Coronary artery (tissue), 2 donors: ENCODE measurements at places on chromosomes 13 and 19.
A peak's percentile ranks its signal among the peaks of the same experiment; 100 is the strongest.

DNA sequence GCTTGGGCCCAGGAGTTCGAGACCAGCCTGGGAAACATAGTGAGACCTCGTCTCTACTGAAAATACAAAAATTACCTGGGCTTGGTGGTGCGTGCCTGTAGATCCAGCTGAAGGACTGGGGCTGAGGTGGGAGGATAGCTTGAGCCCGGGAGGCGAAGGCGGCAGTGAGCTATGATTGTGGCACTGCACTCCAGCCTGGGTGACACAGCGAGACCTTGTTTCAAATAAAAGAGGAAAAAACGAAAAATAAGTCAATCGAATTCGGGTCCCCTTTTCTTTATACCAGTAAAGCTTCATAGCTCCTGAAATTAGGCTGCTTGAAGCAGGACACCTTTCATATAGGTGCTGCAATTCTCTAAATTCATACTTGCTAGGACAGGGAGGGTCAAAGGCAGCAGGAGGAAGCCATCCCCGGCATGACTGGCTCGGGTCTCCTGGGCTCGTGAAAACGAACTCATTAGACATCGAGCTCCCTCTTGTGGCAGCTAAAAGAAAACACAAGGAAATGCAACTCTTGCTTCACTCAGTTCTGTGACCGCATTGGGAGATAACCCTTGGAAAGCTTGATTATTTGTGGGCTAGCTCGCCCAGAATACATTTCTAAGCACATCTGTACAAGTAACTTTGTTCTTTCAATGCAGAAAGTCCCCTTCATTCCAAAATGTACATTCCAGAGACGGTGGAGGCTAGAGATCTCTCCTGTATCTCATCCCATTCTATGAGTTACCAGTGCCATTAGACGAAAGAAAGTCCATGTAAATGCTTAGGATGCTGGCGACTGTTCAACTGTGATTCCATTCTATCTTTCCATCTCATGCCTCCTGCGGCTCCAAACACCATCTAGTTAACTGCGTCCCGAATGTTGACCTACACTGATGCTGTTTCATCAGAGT, 16.8 kb downstream of the FPR2 start:
- DNase-seq: no peak

- no peak for DNase-seq
Measured at GRCh38 chr13:75514080-75514995, 23.3 kb downstream of the COMMD6 start.

DNA sequence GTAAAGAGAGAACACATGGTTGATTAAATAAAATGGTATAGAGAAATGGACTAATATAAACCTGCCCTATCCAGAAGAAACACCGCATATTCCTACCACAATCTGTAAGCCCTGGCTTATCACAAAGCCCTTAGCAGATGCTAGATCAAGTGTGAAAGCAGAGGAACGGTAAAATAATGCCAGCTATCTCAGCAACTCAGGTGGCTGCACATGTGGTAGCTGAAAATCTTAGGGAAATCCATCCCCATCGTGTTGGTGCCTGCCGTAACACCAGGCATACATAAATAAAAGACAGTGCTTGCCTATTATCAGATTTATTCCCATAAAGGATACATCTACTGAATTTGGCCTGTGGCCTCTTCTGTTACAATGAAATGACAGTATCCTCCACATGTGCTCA, 304.1 kb upstream of the MAB21L1 start:
- DNase-seq: no peak

DNA sequence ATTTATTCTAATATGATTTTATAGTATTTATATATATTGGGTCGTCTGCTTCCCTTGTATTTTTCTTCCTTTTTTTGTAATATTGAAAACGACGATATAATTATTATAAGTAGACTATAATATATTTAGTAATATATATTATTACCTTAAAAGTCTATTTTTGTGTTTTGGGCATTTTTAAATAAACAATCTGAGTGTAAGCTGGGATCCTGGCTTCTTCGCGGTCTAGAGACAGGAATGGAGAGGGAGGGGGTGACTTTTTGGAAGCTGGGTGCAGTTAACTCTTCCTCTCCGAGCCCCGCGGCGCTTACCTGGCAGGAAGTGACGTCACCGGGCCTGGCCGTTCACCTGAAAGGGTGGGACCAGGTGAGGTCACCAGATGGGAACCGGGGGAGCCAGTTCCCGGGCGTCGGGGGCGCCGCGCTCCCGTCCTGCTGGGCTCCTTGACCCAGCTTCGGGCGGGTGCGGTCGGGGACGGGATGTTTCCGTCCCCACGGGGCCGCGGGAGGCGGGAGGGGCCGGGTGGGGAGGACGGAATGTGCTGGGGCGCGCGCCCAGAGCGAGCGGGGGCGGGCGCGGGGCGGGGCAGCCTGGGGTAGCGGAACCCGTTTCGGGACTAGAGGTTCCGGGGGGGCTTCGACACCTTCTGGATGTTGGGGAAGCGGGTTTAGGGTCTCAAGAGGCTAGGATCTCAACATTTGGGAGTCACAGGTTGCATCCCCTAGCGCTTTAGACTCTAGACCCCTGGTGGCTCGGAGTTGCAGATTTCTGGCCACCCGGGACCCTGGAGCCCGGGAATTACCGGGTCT, 2.8 kb downstream of the ZFP36 start:
- peak; percentile 96 for DNase-seq

- no peak for DNase-seq
Measured at GRCh38 chr13:41613984-41614661, 156.8 kb downstream of the RGCC start.

- DNase-seq: no peak
Measured at GRCh38 chr13:110820322-110820721, 94.5 kb downstream of the ANKRD10 start.

- no peak for DNase-seq
Measured at GRCh38 chr19:4393947-4394590, 6.3 kb downstream of the SH3GL1 start.

- DNase-seq: no peak
Measured at GRCh38 chr13:20049558-20050473, 91.3 kb downstream of the ZMYM2 start.

GRCh38 chr13:32147193-32147592, 115.6 kb downstream of the FRY start:
- DNase-seq: no peak

DNA sequence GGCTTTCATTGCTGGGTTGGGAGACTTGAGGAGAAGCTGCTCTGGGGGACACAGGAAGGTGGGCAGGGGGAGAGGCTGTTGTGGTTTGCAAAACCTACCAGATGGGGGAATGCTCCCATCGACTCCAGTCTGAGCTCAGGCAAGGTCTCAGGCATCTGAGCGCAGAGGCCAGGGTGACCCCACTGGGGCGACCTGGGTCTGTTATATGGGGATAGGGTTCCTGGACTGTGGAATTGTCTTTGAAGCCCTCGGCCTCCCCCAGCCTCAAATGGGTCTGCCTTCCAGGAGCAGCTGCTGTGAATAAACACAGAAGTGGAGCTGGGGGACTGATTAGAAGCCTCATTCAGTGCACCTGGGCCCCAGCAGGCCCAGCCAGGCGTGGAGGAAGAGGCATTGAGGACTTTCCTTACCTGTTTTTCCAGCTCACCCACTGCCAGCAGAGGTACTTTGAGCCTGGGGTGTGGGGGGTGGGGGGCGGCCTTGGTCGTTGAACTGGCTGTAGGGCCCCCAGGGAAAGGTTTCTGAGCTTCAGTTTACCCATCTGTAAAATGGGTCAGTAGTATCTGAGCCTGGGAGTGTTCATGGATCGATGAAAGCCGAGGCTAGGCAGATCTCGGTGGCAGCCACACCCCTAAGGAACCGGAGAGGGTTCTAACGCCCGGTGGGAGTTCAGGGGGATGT, 1.4 kb downstream of the CERS4 start:
- DNase-seq: no peak

DNA sequence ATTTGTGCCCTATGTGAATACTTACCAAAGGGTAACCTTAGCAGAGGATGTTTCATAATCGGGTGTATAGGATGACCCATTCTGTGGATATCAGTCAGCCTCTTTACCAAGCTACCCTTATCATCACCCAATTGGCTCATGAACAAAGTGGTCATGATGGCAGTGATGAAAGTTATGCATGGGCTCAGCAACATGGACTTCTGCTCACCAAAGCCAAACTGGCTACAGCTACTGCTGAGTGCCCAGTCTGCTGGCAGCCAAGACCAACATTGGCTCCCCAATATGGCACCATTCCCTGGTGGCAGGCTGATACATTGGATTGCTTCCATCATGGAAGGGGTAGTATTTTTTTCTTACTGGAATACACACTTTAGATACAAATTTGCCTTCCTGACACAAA, 5.7 kb upstream of the ZNF461 start:
- DNase-seq: no peak

DNA sequence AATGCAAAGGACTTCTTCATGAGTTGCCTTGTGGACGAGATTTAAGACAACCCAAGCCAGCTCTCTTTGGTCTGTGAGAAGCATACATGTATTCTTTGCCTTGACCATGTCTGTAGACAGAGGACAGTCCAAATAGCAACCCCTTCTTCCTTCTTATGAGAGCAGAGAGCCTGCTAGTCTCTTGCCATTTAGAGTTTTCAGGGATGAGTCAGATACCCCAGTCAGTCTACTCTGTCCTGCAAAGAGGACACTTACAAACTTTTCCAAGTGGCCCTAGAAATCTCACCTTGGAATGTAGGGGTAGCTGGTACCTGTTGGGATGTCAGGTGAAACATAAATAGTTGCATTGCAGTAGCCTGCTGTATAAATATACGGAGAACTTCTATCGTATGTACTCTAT, 36.7 kb downstream of the DNAJC3 start:
- DNase-seq: no peak

GRCh38 chr13:37059848-37060192, 332 bp upstream of the SUPT20H start:
- DNase-seq: no peak

GRCh38 chr13:46404733-46405100, 17.7 kb upstream of the RUBCNL start:
- no peak for DNase-seq

- DNase-seq: no peak
Measured at GRCh38 chr13:59776924-59777690, 386.6 kb downstream of the DIAPH3 start.

- DNase-seq: no peak
Measured at GRCh38 chr13:44363631-44364344, 9.8 kb upstream of the SERP2 start.

- no peak for DNase-seq
Measured at GRCh38 chr19:39867133-39867532, 21.0 kb upstream of the FBL start.

DNA sequence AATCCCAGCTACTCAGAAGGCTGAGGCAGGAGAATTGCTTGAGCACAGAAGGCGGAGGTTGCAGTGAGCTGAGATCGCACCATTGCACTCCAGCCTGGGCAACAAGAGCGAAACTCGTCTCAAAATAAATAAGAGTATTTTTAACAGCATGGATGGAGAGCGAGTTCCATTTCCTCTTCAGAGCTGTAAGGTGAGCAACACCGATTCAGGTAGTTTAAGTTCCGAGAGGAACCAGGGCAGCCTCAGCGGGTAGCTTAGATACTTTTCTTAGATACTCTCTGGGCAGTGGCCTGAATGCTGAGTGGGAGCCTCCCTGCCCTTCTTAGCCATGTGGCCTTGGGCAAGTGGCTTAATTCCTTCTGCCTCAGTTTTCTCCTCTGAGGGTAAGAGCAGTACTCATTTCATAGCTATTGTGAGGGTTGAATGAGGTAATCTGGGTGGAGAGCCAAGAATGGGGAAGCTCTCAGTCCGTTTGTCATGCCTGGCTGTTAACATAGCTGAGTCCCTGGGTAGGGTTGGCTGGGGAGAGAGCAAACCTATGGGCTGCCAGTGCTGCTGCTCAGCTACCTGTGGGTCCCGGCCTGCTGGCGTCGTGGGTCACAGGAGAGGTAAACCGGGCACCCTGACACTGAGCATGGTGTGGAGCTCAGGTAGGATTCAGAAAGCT, 4.1 kb downstream of the ATP11A start:
- peak; percentile 67 for DNase-seq

GRCh38 chr19:50557009-50557613, 11.1 kb downstream of the LRRC4B start:
- DNase-seq: peak; percentile 31

DNA sequence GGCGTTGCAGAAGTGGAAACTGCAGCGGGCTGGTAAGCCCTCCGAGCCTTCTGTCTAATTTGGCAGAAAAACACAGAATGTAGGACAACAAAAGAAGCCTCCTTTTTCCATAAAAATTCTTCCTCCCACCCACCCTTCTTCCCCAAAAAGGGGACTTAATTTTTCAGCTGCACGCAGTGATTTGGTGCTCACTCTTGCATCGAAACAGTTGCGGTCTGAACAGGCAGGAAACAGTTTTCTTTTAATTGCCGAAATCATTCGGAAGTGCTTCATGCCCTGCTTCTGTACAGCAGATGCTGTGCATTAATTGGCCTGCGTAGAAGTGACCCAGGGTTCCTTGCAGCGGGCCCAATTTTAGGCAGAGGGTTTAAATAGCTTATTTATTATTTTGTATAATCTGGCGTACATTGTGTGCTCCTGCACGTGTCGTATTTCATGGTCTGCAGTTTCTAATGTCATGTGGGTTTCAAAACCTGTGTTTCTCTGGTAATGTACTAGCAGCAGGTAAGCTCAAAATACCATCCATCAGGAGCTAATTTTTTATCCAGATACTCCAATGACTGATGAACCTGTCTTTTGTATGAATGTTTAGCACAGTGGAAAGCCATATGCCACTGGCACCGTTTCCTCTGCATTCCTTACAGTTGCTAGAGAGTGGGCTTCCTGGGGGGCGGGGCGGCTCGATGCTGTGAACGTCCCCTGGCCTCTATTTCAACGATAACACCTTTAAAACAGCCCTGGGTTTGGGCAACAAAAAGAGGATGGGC, 66.6 kb downstream of the GGACT start:
- no peak for DNase-seq

- no peak for DNase-seq
Measured at GRCh38 chr13:27172495-27172842, 858 bp upstream of the USP12 start.

DNA sequence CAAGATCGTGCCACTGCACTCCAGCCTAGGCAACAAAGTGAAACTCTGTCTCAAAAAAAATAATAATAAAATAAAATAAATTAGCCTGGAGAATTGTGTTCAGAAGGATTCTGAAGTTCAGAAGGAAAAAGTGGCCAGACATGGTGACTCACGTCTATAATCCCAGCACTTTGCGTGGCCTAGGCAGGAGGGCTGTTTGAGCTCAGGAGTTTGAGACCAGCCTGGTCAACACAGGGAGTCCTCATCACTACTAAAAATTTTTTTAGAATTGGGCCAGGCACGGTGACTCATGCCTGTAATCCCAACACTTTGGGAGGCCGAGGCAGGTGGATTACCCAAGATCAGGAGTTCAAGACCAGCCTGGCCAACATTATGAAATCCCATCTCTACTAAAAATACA, 6.0 kb downstream of the RDH8 start:
- no peak for DNase-seq
